Central memory CD8-positive, alpha-beta T cell (primary cell): ENCODE measurements at places on chromosomes 6 and 20.

GRCh38 chr6:558089-558488 lies 98.8 kb downstream of the HUS1B start:
- DNase-seq, result no peak

- no peak for DNase-seq
Observed at GRCh38 chr6:96651816-96652215, 88.9 kb downstream of the FHL5 start.

- DNase-seq, result no peak
Observed at GRCh38 chr6:142819603-142820337, 125.2 kb downstream of the HIVEP2 start.

DNA sequence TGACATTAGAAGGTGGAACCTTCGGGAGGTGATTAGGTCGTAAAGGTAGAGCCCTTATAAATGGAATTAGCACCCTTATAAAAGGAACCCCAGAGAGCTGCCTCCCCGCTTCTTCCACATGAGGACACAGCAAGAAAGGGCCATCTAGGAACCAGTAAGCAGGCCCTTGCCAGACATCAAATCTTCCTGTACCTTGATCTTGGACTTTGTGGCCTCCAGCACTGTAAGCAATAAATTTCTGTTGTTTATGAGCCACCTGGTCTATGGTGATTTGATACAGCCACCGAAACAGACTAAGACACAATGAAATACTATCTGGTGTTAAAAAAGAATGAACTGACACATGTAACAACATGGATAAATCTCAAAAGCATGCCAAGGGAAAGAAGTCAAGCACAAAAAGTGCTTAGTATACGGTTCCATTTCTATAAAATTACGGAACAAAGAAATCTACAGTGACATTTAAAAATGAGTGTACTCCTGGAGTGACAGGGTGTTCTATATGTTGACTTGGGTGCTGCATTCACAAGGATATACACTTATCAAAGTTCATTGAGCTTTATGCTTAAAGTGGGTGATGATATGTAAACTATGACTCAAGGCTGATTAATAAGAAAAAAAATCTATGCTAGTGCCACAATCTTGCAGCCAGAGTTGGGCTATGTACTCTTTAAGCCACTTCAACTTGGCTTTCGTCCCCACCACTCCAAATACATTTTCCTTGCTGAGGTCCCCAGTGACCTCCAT lies 18.4 kb downstream of the SERPINB1 start:
- DNase-seq, result no peak

DNA sequence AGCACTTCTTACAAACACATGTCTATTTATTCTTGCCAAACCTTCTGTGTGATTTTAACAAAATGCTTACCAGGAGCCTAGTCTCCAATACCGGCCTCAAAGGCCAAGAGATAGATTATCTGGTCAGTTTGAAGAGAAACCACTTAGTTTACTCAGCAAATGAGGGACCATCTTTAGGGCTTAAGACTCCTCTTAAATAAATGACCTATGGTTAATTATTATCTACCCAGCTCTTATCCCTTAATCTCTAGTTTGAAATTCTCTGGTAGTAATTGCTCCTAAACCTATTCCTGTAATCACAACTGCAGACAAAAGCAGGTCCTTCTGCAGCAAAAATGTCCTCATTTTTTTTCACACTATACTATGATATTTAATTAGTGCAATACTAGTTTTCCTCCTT lies 301.8 kb downstream of the KIF16B start:
- DNase-seq, result no peak

DNA sequence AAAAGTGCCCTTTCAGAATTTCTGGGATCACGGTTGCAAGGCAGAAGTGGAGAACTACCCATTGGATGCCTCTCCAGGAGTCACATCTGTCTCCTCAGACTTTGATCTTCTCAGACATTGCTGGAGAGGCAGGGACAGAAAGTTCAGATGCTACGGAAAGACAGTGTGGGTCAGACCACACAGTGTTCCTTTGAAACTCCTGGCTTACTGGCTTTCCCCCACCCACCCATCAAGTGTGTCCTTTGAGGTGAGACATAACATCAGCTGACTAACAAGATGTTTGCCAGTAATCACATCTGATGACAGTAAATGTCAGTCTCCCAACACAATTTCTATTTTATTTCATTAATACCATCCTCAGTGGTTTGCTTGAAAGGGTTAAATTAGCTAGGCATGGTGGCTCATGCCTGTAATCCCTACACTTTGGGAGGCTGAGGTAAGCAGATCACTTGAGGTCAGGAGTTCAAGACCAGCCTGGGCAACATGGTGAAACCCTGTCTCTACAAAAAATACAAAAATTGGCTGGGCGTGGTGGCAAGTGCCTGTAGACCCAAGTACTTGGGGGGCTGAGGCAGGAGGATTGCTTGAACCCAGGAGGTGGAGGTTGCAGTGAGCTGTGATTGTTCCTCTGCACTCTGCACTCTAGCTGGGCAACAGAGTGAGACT lies 67.2 kb upstream of the SNX9 start:
- no peak for DNase-seq

DNA sequence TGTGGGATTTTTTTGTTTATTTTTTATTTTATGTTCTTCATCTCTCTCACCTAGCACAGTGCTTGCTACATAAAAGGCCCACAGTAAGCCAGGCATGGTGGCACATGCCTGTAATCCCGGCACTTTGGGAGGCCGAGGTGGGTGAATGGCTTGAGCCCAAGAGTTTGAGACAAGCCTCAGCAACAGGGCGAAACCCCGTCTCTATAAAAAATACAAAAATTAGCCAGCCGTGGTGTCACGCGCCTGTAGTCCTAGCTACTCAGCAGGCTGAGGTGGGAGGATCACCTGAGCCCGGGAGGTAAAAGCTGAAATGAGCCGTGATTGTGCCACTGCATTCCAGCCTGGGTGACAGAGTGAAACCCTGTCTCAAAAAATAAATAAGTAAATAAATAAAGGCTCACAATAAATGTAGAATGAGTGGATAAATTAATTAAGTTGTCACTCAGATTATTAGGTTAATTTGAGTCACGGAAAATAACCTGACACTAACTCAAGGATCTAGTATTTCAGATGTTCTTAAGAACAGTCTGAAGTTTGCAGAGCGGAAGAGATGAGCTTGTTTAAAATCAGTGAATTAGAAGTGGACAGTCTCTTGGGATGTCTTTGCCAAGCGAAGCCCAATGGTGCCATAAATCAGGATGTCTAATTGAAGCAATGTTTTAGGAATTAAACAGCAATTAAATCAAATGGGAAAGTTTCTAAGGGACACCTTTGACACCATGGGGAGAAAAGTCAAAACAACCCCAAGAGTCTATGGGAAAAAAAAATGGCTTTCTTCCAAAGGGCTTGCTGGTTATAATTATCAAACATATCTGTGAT lies 214.4 kb downstream of the ZNF217 start:
- no peak for DNase-seq

DNA sequence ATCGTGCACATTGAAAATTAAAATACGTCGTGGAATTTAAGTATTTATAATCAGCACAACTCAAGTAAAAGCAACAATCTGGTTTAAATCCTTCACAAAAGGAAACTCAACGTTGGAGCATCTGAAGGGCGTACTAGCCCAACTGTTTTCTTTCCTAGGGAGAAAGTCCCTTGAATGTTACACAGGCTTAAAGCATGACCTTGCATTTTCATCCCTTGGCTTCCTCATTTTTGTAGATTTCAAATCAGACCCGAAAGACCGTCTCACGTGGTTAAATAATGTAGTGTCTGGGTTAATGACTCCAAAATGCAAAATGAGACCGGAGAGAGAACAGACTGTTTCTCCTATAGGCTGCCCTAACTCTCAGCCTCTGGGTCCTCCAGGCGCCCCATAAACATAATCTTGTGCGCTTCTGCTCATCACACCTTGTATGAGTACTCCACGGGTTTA lies 249.2 kb upstream of the RREB1 start:
- no peak for DNase-seq

DNA sequence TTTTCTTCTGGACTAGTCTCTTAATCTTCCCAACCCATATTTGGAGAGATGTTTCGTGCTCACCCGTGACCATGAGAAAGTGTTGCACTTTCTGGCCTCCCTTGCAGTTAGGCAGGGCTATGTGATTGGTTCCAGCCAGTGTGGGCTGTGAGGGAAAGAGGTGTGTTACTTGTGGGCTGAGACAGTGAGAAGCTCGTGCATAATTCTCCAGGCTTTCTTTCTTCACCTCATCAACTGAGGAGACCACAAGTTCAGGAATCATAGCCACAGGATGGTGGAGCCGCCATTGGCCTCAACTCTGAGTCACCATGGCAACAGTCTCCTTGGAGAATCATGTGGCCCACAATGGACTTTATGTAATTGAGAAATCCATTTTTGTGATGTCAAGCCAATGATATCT lies 57.5 kb upstream of the FUCA2 start:
- DNase-seq, result no peak

DNA sequence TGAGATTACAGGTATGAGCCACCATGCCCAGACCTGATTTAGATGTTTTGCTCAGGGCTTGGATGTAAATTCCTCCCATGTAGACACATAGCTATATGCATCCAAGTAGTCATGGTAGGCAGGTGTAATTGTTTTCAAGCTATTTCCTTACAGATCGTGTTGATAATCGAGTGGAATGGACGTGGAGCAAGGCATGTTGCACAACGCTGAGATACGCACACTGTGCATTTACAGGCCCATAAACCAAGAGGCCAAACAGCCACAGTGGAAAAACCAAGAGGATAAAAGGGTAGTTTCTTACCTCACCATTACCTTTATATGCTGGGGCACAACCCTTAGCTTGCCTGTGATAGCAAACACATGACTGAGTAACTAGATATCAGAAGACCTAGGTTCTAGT lies 51.0 kb upstream of the ADGRF1 start:
- no peak for DNase-seq
